ENCODE measurements at places on chromosomes 3 and 15.

DNA sequence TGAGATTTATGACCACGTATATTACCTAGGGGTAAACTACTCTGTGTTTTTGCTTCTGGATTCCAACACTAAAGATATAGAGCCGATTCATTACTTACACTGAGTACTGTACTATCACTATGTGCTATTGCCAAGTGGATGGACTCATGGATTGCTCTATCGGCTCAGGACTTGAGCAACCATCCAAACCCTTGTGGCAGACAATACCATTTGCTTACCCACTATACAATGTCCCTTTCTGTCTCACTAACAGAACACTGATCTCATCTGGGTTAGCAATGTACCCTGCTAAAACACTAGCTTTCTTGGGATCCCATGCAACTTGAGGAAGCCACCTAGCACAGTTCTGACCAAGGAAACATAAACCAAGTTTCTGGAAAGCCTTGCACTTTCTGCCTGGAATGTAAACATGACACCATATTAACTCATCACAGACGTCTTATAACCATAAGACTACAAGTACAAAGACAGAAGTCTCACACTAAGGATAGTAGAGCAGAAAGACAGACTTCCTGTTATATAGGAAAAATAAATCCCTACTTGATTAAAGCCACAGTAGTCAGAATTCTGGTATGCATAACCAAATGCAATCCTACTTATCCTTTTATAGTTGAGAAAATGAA is 38.6 kb downstream of the HACD2 start:
- DNase-seq, result no peak

- DNase-seq, result no peak
Measured at GRCh38 chr15:58839485-58839884, 68.4 kb downstream of the MINDY2 start.

DNA sequence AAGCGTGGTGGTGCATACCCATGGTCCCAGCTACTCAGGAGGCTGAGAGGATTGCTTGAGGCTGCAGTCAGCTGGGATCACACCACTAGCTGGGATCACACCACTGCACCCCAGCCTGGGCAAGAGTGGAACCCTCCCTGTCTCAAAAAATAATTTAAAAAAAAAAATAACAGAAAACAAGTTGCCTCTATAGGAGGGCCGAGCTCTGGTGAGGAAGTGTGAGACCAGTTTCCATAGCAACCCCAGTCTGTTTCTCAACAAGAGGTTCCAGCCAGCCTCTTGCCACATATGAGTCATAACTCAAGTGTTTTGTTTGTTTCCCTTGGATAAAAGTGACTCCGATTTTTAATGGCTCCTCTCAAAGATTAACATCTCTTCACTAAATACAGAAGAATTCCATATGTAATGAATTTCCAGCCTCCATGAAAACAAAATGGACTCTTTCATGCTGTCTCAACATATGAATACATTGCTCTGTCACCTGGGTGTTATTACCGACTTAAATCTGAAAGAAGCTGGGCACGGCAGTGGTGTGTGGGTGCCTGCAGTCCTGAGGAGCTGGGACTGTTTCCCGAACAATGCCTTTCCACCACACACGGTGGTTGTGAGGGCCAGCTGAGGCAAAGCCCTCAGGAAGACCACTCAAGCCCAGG is 19.7 kb downstream of the TMEM43 start:
- DNase-seq, result no peak

DNA sequence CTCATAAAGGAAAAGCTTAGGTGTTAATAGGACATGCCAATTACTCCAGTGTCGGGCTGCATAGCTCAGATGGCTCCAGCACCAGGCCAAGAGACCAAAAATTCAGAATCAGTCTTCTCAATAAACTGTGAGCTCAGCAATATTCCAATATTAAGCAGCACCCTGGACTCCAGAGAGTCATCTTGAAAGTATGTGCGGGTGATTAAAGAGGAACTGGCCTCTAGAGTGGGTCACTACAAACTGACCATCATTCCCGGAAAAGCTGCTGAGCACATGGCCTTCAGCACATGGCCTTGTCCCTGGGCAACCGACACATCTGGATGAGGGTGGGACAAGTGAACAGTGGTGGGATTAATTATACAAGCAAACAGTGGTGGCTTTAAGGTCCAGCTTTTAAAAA is 59.0 kb downstream of the MAGI1 start:
- DNase-seq, result no peak

DNA sequence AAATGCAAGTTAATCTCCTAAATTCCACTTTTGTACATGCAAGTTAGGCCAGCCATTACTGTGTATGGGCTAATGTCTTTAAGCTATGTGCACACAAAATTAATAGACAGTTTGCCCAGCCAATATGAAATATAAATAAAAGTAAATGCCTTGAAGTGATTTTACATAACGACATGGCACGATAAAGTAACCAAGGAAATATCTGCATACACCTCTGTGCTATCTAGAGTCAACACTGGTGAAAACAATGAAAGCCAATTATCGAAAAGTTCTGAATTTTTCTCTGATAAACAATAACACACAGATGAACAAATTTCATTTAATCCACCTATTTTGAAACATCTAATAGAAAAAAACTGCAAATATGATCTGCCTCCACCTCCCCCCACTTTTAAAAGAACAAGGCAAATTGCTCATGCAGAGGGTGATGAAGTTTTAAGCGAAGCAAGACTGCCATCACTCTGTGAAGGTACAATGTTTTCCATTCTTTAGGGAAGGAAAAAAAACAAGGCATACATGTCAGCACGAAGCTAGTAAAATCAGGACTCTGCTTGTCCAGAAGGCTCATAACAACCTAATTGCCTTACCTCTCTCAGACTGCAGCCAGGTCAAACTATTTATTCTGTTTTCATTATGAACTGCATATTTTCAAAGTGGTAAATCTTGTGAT is 317.7 kb downstream of the MECOM start:
- no peak for DNase-seq

DNA sequence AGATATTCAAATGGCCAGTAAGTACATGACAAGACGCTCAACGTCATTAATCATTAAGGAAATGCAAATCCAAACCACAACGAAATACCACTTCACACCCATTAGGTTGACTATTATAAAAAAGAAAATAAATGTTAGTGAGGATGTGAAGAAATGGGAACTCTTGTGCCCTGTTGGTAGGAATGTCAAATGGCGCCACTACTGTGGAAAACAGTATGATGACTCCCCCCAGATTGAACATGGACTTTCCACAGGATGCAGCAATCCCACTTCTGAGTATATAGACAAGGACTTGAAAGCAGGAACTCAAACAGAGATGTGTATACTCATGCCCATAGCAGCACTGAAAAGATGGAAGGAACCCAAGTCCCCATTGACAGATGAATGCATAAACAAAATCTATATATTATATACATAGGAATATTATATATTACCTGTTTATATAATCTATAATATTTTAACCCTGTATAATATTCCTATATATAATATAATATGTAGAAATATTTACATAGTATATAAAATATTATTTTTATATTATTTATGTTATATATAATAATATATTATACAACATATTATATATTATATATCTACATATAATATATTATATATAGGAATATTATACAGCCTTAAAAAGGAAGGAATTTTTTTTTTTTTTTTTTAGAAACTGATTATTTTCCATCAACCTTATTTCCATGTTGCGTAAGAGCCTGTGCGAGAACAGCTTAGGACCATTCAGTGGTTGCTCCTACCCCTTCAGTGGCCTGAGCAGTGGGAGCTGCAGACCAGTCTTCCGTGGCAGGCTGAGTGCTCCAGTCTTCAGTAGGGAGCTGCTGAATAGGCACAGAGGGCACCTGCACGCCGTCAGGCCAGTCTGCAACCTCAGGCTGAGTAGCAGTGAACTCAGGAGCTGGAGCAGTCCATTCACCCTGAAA is 17.6 kb upstream of the PIGZ start:
- no peak for DNase-seq

- DNase-seq, result no peak
Measured at GRCh38 chr3:135301670-135302069, 506.6 kb downstream of the EPHB1 start.

- DNase-seq, result no peak
Measured at GRCh38 chr15:68494573-68495110, 62.7 kb upstream of the ITGA11 start.

DNA sequence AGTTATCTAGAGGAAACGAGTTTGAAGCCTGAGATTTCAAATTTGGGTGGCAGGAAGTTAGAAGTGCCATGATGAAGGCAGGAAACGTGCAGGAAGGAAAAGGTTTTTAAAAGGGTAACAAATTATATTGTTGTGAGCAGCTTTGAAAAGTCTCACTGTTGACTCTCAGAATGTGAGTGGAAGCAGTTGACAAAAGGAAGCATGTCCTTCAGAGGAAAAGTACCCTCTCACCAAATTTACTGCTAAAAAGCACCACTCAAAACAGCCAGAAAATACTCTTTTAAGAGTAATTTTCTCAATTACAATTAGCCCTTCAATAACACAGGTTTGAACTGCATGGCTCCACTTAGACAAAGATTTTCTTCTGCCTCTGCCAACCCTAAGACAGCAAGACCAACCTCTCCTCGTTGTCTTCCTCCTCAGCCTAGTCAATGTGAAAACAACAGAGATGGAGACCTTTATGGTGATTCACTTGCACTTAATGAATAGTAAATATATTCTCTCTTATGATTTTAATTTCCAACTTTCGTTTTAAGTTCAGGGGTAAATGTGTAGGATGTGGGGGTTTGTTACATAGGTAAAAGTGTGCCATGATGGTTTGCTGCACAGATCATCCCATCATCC is 117.1 kb upstream of the LIPC start:
- no peak for DNase-seq

- no peak for DNase-seq
Measured at GRCh38 chr3:48478626-48479555, 25.1 kb downstream of the SHISA5 start.

DNA sequence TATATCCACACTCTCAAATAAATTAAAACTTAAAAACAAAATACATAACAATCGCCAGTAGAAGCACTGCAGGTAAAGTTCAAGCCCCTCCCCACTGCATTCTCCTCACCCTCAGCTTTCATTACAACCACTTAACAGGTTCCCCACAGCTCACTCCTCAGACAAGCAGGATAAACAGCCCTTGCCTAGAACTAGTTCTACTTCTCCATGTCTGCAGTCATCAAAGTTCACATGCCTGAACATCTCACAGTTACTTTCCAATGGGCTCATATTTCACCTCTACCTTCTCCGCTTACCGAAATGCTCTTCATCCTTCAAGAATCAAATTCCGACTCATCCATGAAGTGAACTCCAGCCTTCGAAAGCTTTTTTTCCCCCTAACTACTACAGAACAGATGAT is 4.1 kb downstream of the YEATS2 start:
- DNase-seq, result no peak
